Esophagus muscularis mucosa (tissue), 4 donors: ENCODE measurements at places on chromosomes 12 and 14. TPM values are rescaled to one million over a fixed set of nuclear protein-coding genes. Genes with fewer than 3 reads are reported as not detected.

- DNase-seq: no peak
Measured at GRCh38 chr12:132163041-132163910, 19.0 kb downstream of the NOC4L start.

DNA sequence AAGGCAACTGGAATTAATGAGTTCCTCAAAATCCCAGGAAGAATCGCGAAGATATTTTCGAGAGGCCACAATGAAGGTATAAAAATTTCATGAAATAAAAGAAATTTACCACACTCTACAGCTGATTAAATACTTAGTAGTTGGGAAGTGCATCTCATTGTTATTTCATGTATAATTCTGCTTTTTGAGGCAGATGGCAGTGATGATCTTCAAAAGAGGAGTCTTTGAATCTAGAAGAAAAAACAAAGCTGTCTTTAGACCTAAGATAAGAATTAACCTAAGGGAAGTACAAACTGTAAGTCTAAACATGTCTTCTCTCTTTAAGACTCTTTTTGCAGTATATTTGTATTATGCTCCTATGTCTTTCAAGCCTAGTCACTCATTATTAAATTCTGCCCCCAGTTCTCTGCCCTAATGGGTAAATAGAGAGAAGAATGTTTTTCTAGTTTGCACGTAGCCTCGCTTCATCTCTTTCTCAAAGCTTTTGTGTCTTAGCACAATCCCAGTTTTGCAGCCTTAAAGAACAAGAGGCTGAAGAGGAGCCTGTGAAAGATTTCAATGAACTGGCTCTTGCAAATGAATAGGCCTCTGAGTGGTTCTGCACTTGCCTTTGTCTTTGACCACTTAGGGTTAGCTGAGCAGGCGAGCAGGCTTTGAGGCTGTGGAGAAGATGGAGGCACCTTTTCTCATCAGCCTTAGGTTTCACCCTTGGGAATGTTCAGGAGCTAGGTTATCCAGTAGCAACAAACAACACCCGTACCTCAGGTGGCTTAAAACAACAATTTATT is 32.7 kb downstream of the CFAP54 start:
- no peak for DNase-seq

DNA sequence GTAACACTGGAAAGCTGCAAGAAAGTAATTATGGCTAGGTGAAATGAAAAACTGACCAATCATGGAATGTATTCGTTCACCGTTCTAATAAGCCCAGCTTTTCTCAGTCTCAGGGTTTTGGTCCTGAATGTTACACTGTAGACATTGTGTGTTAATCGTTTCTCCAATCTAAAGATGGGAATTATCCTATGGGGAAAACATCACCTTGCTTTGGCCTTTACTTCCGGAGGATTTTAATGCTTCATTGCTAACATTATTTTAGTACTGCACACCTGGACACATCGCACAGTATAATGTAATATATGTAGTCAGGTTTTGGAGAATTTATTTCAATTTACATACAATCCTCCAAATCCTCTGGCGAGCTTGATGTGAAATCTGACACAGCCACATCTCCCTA is 1.2 kb upstream of the TRHDE start:
- DNase-seq: no peak

DNA sequence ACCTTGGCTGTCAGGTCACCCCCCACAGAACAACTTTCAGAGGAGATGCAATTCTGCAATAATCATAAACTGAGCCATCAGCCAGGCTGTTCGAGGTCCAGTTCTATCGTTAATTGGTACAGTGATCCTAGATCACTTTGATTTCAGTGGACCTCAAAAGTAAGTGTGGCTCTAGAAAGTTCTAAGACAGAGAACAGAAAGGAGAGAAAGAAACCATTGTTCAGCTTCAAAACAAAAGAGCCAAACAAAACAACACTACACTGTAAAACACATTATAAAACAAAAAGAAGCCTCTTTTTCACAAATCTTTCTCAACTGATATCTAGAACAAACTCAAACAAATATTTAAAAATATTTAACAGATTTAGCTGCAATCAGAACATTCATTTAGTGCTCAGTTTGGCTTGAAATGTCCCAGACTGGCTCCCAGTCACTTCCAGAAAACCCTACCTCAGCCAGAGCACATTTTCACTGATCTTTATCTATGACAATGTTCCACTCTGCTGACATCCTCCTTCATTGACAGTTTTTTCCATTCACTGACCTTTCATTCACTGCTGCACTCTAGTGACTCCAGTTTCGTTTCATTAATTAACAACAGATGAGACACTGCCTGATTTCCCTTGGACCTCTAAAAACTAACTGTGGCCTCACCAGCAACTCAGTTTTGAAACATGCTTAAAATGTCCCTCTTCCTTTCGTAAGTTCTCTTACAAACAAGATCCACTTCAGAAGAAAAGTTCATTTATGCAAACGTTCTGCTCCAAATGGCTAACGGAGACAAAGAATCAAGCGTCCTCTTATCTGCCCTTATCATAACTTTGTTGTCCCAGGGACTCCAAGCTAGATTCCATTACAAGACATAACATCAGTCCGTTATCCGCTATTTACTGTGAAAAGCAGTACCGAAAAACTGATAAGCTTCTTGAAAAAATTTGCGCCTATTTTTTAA is 56.8 kb downstream of the DUSP16 start:
- no peak for DNase-seq

DNA sequence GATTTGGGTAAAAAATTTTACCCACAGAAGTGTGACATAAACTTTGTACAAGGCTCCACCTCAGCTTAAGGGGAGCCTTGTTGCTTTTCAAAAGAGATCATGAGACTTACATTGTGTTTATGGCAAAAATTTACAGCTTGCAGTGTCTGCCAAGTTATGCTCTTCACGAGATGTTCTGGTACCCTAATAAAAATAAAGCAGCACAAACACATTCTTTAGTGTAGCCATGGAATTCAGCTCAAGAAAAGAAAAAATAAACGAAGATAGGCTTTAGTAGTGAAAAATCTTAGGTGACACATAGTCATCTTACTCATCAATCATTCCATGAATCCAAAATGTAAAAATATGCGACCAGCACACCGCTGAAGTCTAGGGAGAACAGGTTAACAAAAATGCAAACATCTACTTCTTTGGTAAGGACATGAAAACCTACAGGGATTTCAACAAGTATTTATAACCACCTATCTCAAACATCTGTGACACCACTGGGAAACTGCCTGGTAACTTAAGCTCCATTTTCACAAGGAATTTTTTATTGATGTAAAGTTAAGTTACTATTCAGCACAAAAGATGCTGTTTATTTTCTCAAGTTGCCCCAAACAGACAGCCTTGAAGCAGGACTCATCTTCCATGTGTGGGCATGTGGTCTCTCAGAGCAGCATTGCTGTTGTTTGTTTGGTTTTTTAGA is 32.9 kb downstream of the DMAC2L start:
- DNase-seq: no peak

- no peak for DNase-seq
Measured at GRCh38 chr12:34244608-34245007, 222.3 kb downstream of the ALG10 start.

GRCh38 chr12:13680916-13681315 is 300.5 kb downstream of the GRIN2B start:
- DNase-seq: no peak

The BHLHE41 gene
- total RNA-seq: 14.6 TPM

DNA sequence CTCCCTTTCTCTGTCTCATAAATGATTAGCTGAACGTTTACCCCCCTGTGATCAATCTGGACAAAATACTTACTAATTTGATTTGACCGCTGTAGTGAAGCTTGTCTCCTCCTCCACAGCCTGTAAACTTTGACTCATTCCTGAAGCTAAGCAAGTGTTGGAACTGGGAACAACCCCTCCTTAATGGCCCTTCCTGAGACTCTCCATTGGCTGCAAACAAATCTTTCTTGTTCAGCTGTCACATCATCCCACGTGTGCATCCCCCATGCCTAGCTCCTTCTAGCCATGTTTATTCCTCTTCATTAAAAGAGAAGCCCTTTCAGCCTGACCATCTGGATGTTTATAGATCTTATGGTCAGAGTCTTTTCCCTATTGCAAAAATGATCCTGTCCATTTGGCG is 281.2 kb downstream of the RGS6 start:
- no peak for DNase-seq

The MYH6 gene
- under 0.01 TPM for total RNA-seq

The MFAP5 gene
- total RNA-seq: 252 TPM

DNA sequence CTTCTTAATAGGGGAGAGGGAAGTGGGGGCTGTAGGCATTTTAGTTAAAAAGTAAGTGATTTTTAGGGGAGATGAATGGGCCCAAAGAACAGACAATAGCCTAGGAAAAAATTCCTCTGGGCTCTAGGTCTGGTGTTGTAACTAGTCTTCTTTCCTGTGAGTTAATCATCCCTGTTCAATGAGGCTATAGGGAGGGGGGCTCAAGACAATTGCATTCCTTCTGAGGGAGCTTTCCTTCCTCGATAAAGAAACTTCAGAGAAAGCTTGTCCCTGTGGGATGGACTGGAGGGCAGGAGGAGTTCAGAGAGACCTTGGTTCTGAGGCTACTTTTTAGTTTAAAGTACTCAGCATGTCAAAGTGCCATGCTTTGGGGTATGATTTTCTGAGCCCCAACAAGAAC is 127.2 kb downstream of the BBS10 start:
- no peak for DNase-seq

DNA sequence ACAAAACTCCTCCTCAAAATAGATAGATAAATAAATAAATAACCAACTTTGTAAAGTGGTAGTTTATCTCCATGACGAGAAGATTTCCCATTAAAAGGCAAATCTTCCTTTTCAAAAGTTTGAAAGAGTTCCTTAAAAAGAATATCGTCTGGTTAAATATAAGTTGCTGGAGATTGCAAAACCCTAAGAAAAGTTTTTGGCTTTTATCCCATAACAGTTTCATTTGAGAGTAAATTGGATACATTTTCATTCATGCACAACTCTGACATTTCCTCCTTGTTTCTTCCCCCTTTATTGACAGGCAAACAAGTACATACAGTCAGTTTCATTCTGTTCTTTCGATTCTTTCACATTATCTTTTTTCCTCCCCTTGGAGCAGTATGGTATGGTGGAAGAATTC is 45.4 kb upstream of the BTG1 start:
- no peak for DNase-seq

- DNase-seq: no peak
Measured at GRCh38 chr14:92590176-92590575, 76.6 kb downstream of the RIN3 start.

GRCh38 chr12:54053003-54053750 is 458 bp upstream of the HOXC4 start:
- DNase-seq: no peak

DNA sequence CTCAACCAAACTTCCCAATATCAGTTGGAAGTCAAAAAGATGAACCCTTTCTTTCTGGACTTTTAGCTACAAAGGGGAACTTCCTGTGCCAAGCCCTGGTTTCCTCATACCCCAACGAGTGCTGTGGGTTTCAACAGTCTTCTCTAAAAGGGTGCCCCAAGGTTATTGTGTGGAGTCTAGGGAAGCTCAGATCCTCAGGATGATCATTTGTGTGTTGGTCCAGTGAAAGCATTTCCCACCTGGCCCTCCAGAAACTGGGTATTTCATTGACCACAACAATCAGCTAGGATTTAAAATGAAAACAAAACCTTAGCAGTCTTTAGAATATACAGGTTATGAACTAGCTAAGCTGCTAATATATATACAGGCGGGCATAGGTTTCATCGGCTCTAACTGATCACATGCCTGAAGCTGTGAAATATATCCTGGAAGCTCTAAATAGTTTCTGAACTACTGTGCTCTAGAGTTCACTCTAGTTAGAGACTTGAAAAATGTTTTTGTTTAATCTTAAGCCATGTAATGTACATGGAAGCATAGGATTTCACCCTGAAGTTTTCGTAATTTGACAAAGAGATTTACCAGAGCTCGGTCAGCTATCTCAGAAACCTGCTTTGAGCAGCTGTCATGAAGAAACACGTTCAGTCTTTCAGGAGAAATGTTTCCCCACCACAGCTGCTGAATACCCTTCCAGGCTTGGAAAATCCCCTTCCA is 29.6 kb downstream of the P2RX4 start:
- no peak for DNase-seq

DNA sequence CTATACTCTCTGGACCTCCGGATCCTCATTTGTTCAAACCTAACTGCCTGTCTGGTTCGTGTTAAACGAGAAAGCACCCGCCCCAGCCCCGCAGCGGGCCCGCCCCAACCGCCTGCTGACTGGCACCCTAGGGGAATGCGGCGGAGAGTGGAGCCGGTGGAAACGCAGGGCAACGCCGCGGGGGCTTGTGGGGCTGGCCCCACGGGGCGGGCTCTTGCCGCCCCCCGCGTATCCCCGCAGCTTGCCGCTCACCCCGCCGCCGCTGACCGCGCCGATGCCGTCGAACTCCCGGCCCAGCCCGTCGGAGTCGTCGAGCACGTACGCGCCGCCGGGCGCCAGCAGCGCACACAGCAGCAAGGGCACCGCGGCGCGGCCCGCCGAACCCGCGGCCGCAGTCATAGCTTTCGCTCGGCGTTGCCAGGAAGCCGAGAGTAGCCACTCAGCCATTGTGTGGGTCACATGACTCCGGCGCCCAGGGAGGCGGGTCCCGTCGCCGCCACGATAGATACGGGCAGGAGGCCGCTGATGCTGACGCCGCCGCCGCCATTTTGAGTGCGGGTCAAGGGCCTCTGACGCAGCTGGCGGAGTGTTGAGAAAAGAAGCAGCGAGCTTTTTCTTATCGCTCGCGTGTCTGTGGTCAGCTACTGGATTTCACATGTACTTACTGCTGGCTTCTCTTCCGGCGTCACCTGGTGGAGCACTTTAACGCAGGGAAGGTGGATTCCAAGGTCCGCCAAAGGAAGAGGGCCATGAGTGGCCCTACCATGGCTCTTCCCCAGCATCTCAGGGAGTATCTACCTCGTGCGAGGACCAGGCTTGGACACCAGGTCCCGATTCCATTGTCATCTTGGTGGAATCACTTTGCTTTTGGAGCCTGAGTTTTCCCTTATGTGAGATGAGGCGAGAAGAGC is at the start of gene GALC:
Gene GALC (minus strand): TSS at position 465 of the 911 bp plus-strand sequence. CDS start 18 bp downstream, at position 447.
- DNase-seq: peak; percentile 99

DNA sequence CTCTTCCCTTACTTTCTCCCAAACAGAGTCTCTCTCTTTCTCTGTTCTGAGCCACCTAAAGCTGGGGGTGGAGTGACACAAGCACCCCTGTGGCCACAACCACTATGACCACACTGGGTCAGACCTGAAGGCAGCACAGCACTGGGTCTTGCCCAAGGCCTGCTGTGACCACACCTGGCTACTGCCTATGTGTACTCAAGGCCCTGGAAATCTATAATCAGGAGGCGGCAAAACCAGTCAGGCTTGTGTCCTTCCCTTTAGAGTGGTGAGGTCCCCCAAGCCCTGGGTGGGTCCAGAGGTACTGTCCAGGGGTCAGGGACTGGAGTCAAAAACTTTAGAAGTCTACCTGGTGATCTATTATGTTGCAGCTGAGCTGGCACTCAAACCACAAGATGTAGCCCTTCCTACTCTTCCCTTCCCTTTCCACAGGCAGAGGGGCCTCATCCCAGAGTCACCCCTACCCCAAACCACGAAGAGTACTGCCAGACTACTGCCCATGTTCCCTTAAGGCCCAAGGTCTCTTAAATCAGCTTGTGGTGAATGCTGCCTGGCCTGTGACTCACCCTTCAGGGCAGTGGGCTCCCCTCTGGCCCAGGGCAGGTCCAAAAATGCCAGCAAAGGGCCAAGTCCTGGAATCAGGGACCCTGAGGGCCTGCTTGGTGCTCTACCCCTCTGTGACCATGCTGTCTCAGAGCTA is 179.8 kb upstream of the DYRK2 start:
- no peak for DNase-seq

The SMCO2 gene
- total RNA-seq: not detected

The CLECL1 gene
- not detected for total RNA-seq

The SOAT2 gene
- total RNA-seq: not detected
